Astrocyte of the hippocampus (primary cell): ENCODE measurements at places on chromosomes 6 and 20.

- DNase-seq = peak; percentile 73
These were observed 970.0 kb upstream of the SLC35B3 start for GRCh38 chr6:9405369-9405768.

DNA sequence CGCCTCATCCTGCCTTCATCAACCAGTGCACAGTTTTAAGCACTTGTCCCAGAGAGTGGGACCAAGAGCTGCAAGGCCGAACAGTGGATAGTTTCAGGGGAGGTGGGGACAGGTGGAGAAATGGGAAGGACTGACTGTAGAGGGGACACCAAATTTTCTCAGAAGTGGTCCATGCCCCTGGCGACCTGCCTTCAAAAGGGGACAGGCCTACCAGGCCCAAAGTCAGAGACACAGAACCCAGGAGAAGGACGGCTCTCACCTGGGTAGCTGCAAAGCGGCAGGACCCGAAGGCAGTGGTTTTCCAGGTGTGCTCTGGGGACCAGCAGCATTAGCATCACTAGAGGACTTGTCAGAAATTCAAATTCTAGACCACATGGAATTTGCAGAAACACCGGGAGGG, 5.8 kb downstream of the TFEB start:
- DNase-seq = no peak

DNA sequence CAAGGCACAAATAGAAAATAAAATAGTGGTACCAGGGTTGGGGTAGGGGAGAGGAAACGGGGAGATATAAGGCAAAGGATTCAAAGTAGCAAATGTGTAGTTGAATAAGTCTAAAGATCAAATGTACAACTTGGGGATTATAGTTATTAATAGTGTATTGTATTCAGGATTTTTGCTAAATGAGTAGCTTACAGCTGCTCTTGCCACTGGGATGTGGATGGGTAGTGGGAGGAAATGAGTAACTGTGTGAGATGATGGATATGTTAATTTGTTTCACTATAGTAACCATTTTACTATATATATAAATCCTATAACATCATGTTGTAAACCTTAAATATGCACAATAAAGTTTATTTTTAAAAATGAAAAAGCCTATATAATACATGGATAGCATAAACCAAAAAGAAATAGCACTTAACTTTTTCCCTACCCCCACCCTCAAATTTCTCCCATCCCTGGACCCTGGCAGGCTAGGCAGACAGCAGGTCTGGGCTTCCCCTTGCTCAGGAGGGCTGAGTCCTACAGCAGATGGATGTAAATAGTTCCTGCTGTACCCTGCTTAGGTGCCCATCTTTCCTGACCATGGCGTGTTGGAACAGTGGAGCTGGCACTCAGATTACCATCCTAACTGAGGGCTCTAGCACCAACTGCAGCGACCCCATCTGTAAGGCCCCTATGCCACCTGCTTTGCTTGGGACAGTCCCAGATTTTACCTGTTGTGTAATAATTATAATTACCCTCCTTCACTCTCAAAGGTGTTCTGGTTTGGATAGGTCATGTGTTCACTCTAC, 28.6 kb upstream of the PBOV1 start:
- no peak for DNase-seq

- peak; percentile 23 for DNase-seq
These were observed 14.9 kb downstream of the TMEM170B start for GRCh38 chr6:11552442-11552841.
